ENCODE measurements at places on chromosomes 6 and 20.

DNA sequence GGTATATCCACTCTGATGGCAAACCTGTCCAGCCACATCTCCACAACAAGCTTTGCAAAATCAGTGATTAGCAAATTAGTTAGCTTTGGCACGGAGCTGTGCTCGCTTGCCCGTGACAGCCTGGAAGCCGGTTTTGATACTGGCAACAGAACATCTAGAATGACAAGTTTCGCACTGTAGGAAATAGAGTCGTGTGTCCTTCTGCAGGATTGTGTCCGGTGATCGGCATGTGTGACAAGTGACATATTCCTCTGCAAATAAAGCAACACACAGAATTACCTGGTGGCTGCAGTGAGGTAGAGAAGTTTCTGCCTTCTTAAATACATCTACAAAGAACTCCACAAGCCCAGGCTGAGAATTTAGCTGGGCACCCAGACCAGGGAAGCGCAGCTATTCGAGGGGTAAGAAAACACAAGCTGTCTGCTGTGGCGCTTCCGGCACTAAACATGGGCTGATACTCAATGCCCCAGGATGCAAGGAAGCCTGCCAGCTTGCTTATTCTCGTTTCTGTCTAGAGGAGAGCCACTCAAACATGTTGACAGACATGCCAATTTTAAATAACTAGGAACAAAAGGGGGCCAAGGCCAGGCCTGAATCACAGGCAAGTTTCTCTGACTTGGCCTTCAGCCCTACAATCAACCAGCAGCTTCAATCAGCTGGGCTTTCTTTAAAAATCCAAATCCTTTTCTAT lies 22.2 kb downstream of the EIF2S2 start:
- DNase-seq: no peak

DNA sequence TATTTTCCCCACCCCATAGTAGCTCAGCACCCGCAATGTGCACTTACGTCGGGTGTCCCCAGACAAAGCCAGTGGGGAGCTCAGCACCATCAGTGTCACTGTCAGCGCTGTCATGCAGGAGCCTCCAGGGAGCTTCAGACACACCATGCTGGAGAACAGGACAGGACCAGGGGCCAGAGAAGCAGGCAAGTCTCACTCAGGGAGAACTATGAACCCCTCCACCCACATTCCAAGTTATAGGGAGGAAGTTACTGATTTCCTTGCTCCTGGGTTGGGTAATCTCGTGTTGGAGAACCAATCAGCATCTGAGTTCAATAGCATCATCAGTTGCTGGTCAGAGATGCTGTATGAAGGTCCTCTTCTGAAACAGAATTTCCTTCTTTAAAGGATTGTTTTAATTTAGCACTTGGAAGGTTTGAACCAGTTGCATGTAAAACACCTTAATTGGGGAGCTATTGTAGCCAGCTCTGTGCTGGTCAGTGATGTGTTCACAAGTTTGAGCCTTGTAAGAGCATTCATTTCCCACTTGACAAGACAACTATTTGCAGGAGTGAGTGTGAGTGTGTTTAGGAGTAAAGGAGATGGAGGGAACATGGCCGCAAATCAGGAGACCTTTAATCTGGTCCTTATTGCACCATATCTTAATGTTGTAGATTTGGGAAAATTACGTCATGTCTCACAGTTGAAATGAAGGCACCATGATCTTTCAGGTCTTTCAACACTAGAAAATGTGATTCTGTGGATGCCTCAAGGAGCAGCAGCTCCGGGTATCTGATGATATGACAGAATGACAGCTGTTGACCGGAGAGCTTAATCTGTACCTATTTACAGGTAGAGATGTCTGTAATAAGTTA lies at the start of gene HLA-DRB1:
TSS of gene HLA-DRB1 (minus strand) at position 253 of the 854 bp plus-strand sequence. CDS start at position 147, 106 bp downstream.
- DNase-seq: no peak

DNA sequence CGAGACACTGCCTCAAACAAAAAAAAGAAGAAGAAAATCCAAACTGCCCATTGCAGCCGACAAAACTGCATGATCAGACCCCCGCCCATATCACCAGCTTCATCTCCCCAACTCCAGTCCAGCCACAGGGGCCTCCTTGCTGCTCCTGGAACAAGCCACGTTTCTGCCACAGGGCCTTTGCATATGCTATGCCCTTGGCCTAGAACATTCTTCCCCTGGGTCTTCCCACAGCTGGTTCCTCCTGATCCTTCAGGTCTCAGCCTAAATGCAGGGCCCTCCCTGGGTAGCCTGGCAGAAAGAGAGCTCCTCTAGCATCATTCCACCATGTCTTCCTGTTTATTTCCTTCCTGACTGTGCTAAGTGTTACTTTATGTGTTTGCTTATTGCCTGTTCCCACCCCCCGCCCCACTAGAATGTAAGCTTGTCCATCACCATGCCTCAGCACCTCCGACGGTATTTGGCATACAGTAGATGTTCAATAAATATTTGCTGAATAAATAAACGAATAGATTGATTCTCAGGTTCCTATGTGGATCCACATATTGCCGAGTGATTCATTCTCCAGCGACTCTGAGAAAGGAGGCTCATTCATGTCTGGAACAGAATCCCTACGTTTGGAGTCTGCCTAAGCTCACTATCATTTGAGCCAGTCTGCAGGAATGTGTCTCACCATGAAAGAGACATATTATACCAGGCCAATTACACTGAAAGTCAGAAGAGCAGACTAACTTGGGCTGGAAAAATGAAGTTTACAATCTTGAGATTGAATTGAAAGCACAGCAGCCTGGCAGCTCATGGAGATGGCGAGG lies 56.1 kb downstream of the NFATC2 start:
- DNase-seq: no peak

DNA sequence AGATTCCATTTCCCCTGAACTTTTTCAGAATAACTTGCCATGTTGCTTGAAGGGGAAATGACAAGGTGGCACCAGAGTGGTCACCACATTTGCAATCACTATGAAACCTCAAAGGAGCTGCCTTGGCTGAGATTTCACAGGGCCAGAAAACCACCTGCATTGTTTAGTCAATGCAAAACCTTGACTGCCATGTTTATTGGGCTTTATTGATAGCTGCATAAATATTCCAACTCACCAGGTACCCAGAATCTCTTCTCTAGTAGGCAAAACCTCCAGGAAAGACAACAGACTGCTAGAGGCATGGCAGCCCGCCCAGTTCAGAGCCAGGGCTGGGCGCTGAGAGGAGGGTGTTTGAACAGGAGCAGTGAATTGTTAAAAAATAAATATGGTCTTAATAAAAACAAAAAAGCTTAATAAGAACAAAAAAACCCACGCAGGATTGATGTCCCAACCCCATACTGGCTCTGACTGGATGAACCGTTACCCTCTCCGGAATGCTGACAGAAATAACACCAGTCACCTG lies 375.6 kb downstream of the ZFAND3 start:
- DNase-seq: no peak

- no peak for DNase-seq
Observed at GRCh38 chr6:168128631-168129291, 49.7 kb upstream of the FRMD1 start.

GRCh38 chr6:134802426-134803058 lies 147.4 kb downstream of the ALDH8A1 start:
- DNase-seq: no peak

GRCh38 chr6:167409079-167409478 lies 84.2 kb downstream of the TTLL2 start:
- DNase-seq: no peak

- DNase-seq: no peak
Observed at GRCh38 chr20:60069656-60070055, 111.4 kb downstream of the CDH26 start.

DNA sequence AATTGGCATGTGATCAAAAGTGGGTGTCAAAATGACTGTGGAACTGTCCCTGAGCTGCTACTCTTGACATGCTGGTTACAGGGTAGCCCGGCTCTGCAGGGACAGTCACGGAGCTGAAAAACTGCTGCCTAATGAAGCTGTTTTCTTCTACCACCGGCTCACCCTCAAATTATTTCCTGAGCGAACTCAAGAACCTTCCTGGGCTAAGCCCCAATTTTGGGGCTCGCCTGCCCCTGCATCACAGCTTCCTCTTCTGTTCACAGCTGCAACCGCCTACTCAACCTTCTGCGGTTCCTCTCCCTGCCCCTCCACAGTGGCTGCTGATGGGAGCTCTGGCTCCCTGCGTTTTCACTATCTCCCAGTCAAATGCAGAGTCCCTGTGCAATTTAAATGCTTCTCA lies 110.8 kb upstream of the MLN start:
- no peak for DNase-seq

GRCh38 chr20:19699180-19699971 lies 58.7 kb upstream of the RIN2 start:
- no peak for DNase-seq

- DNase-seq: no peak
Observed at GRCh38 chr20:30892541-30893345, 364.7 kb upstream of the DEFB115 start.

DNA sequence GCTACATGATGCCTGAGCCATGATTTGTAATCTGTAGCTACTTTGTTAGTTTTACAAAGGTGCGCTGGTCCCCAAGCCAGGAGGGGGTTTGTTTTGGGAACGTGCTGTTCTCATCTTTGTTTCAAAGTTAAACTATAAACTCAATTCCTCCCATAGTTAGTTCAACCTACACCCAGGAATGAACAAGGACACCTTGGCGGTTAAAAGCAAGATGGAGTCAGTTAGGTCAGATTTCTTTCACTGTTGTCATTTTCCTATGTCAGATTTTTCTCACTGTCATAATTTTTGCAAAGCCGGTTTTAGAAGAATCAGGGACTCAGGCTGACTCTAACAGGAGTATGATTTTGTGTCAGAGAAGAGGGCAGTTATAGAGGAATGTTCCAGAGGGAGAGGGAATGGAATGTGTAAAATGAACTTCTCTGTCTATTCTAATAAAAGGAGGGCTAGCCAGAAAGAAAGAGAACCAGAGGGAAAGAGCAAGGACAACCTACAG lies 2.3 kb upstream of the GMPR start:
- no peak for DNase-seq

GRCh38 chr6:42443312-42444060 lies 8.2 kb downstream of the TRERF1 start:
- no peak for DNase-seq

GRCh38 chr6:111631903-111632460 lies 26.3 kb upstream of the TRAF3IP2 start:
- no peak for DNase-seq

- DNase-seq: no peak
Observed at GRCh38 chr20:62802026-62802712, 2.5 kb upstream of the OGFR start.

- no peak for DNase-seq
Observed at GRCh38 chr6:119637768-119638167, 288.2 kb upstream of the MAN1A1 start.

DNA sequence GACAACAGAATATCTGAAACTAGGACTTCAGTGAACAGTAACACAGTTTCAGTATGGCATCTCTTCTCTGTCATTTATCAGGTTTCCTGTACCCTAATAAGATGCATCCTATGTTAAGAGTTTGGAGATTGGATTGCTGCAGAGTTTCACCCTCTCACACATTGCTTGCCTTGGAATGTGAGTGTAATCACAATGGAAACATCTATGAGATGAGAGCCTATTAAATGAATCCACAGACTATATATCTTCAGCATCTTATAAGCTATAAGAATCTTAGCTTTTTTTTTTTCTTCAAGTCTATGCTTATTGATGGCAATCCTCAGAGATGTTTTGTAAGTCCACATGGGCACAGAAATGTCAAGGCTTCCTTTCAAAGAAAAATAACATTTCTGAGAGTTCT lies 292.5 kb downstream of the PRKN start:
- no peak for DNase-seq

GRCh38 chr6:148628251-148628650 lies 118.6 kb upstream of the UST start:
- DNase-seq: no peak

DNA sequence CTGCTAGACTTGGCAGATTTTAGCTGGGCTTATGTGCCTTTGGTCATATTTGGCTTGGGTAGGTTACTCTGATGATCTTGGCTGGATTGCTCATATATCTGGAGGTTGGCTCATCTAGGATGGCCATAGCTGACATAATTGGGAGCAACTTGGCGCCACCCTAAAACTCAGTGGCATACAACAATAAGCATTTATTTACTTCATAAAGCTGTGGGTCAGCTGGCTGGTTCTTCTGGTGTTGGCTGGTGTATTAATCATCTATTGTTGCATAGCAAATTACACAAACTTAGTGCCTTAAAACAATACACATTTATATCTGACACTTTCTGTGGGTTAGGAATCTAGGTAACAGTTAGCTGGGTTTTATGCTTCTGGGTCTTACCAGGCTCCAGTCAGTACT lies 297.3 kb upstream of the JAG1 start:
- no peak for DNase-seq

GRCh38 chr6:6645261-6645917 lies 56.9 kb downstream of the LY86 start:
- DNase-seq: no peak

DNA sequence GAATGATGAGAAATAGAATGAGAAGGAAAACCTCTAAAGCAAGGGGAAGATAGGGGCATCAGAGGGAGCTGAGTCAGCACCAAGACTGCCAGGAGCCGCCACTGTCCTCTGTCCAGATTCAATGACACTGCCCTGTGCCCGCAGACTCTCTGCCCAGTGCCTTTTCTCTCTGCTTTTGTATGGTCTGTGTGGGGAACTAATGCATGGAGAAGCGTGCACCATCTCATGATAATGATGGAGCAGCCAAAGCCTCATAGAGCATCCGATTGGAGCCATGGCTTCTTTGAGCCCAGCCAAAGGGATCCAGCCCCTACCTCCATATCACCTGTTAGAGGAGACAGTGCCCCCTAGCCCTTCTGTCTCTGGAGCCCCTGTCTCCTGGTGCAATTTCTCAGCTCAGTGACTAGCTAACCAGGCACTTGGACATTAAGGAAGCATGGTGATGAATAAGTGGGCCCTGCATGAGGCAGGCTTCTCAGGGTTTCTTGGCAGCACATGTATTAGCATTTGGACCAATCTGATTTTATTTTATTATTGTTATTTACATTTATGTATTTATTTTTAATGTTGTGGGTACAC lies 6.5 kb upstream of the PFDN4 start:
- no peak for DNase-seq

- DNase-seq: no peak
Observed at GRCh38 chr20:39103732-39104131, 141.6 kb downstream of the DHX35 start.

GRCh38 chr6:109052018-109052651 lies 42.5 kb downstream of the SESN1 start:
- no peak for DNase-seq

GRCh38 chr6:139448998-139449610 lies 74.7 kb upstream of the CITED2 start:
- DNase-seq: no peak

DNA sequence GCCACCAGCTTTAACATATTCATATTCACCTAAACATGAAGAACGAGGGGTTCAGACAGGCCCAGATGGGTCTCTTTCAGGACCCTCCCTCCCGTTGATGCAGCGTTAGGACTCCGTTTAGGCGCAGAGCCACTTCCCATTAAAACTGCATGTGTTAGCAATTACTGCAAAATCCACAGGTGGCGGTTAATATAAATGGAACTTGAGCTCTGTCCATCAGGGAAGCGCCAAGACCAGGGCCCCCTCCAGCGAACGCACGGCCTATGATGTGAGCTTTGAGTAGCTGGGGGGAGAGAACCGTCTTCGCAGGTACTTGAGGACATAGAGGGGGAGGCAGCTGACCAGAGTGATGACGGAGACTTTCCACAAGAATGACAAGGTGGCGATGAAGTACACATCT lies 58.4 kb upstream of the NFATC2 start:
- DNase-seq: no peak

- DNase-seq: peak; percentile 0
Observed at GRCh38 chr20:34834459-34834893, 9.0 kb upstream of the NCOA6 start.

- DNase-seq: no peak
Observed at GRCh38 chr6:29968130-29968529, 25.8 kb downstream of the HLA-A start.

- no peak for DNase-seq
Observed at GRCh38 chr20:41040855-41041254, 12.2 kb downstream of the TOP1 start.
